HS-27A (cell line): ENCODE measurements at places on chromosomes 12 and 14.

DNA sequence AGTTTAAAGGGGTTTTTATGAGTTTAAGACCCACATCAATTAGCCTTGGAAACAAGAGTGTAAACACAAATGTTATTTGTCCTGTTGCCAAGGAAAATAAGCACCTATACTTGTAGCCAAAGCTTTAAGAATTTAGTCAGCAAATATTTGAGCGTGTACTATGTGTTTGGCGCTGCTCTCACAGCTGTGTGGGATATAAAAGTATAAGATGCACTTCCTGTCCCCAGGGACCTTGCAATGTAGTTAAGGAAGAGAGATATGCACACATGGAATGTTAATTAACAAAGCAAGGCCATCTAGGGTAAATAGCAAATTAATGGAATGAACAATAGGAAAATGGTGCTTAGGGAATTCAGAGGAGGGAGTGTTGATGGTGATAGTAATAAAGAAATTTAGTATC lies 134.9 kb upstream of the SRRM4 start:
- no peak for DNase-seq

DNA sequence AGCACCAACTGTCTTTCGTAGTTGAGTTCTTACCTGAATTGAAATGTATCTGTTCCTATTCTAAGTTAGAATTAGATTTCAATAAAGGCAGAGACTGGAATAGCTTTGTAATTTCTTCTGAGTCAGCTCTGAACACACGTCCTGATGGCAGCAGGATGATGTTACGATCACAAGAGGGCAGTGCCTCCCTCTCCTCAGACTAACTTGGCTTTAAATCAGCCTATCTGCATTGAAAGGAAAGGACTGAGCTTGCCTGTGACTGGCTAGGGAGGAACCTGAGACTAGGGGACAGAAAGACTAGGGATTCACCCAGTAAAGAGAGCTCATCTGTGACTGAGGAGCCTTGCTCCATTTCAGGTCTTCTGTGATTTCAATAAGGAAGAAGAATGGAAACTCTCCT lies 323.7 kb upstream of the OR4E1 start:
- no peak for DNase-seq

- DNase-seq: peak; percentile 66
These were observed 305.3 kb upstream of the DDHD1 start for GRCh38 chr14:53458368-53458814.

DNA sequence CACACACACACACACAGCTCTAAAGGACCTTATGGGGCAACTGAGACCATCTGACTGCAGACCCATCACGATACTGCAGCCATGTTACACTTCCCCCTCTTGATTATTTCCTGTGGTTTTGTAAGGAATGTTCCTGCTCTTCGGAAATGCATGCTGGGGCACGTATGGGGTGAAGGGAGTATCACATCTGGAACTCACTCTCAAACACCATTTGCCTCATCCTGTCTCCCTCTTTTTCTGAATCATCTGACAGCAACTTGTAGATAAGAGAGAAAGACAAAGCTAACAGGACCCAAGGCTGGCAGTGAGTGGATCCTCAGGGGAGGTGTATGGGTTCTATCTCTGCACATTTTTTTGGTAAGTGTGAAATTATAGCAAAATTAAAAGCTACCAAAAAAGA lies 50.3 kb downstream of the RIMBP2 start:
- no peak for DNase-seq

DNA sequence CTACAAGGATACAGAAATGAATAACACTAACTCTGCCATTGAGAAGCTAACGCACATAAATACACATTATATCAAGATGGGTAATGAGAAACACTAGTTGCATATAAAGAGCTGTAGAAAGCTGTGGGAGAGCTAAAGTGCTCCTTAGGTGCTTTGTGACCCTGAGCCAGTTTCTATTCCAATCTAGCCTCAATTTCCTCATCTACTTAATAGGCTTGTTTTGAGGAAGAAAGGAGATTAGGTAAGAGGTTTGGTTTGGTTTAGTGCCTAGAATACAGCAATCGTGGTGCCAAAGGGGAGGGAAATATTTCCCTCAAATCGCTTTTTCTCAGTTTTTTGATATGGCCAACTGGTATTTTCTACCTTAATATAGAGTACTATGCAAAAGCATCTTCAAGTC lies 994 bp downstream of the SRP54 start:
- DNase-seq: no peak

GRCh38 chr14:37721976-37722659 lies 126.7 kb downstream of the TTC6 start:
- DNase-seq: no peak

DNA sequence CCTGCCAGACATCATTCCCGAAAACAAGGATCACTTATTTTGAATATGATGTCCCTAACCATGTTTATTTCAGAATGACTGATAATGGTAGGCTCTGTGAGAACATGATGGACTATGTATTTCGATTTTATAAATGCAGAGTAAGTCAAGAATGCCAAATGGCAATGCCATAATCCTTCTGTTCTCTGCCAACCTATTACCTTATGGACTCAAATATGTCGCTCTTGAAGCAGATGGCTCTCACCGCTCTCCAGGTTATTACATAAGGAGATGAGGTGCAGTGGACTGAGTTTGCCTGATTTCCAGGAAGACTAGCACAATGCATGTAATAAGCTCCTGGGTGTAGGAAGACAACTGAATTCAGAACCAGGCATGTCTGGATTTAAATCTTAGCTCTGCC lies 227.2 kb downstream of the BTG1 start:
- no peak for DNase-seq

DNA sequence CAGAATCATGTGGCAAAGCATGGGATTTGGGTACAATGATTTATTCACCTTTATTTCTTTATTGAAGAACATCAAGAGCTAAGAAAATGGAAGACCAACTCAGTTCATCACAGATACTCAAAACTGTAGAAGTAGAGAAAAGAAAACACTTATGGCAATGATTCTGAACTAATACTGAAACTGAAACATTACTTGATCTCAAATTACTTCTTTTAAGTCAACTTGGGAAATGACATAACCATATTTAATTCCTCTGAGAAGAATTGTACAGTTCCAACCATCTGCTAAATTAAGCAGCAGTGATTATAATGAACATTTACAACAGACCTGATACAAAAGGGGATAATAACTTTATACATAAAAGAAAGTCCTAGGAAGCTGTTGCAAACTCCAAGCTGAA lies 466.5 kb downstream of the TMTC2 start:
- DNase-seq: no peak

- no peak for DNase-seq
These were observed 136.4 kb downstream of the SLC35F4 start for GRCh38 chr14:57729208-57730187.

DNA sequence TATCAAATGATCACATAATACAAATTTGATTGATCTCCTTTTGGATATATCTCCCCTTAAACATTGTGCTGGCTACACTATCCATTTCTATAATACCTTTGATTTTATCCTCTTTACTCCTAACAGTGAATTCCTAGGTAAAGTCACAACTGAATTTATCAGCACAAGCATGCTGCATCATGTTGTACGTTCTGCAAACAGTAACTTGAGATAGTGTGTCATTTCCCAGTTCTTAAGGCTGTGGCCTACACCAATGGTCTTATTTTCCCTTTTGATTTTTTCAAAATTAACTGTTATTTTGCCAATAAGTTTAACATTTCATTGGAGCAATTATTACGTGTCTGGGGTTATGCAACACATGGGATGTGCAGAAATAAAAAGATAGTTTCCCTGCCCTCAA lies 24.8 kb downstream of the PRKCH start:
- no peak for DNase-seq

DNA sequence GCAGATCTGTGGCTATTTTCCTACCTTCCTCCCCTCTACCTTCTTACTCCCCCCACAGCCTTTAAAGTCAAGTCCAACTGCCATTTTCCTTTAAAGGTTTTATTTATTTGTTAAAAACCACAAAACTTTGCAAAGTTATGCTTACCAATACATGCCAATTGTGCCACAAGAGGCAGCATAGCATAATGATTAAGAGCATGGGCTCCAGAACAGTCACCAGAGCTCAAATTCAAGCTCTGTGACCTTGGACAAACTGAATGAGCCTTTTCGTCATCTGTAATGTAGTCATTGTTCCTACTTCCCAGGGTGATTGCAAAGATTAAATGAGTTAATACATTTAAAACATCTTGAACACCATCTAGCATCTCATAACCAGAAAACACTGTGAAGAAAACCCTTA lies 13.0 kb upstream of the FMNL3 start:
- no peak for DNase-seq
